ENCODE measurements at places on chromosomes 4 and X. TPM values are rescaled to one million over a fixed set of nuclear protein-coding genes. Genes with fewer than 3 reads are reported as not detected.

The WNK3 gene
- 0.71 TPM for total RNA-seq

The ZBTB49 gene
- 3.0 TPM for total RNA-seq

The NMU gene
- total RNA-seq, result not detected

The CASP3 gene
- 12.0 TPM for total RNA-seq

The UGT2B10 gene
- total RNA-seq, result not detected

The UGT8 gene
- total RNA-seq, result 0.08 TPM

The RBM47 gene
- total RNA-seq, result 9.6 TPM

The LRAT gene
- 0.32 TPM for total RNA-seq

The IRS4 gene
- total RNA-seq, result not detected

The VCX3B gene
- not detected for total RNA-seq

The WAS gene
- 9.1 TPM for total RNA-seq

The DUSP21 gene
- total RNA-seq, result not detected
